ENCODE measurements at places on chromosomes 16 and 17. TPM values are rescaled to one million over a fixed set of nuclear protein-coding genes. Genes with fewer than 3 reads are reported as not detected.

ADAMTS18 gene
- total RNA-seq, result 6.7 TPM

CIBAR2 gene
- total RNA-seq, result not detected

TP53TG3F gene
- not detected for total RNA-seq

AOC3 gene
- total RNA-seq, result 40.6 TPM

CLEC10A gene
- 5.0 TPM for total RNA-seq

DYNLRB2 gene
- 1.9 TPM for total RNA-seq

SLC5A11 gene
- not detected for total RNA-seq

ABI3 gene
- 3.0 TPM for total RNA-seq

PPY gene
- total RNA-seq, result not detected

CHP2 gene
- 3.0 TPM for total RNA-seq

C17orf78 gene
- not detected for total RNA-seq

PLXDC1 gene
- total RNA-seq, result 12.7 TPM

CES3 gene
- total RNA-seq, result not detected

OSGIN1 gene
- total RNA-seq, result 0.21 TPM

SLFN11 gene
- total RNA-seq, result 47.3 TPM

GRIN2A gene
- 0.21 TPM for total RNA-seq

TLCD3B gene
- 0.32 TPM for total RNA-seq

HIC1 gene
- total RNA-seq, result 31.4 TPM

SLC26A11 gene
- total RNA-seq, result 9.2 TPM

SF3B3 gene
- total RNA-seq, result 103 TPM

LLGL2 gene
- total RNA-seq, result 10.6 TPM

FSCN2 gene
- total RNA-seq, result 0.69 TPM

TBC1D16 gene
- total RNA-seq, result 15.8 TPM

TP53TG3C gene
- not detected for total RNA-seq

CDH11 gene
- 428 TPM for total RNA-seq

HS3ST3A1 gene
- 0.53 TPM for total RNA-seq

KRTAP1-3 gene
- not detected for total RNA-seq

HEATR9 gene
- total RNA-seq, result not detected

FBXO31 gene
- 15.0 TPM for total RNA-seq

SEPTIN1 gene
- total RNA-seq, result 0.37 TPM

RFFL gene
- total RNA-seq, result 9.7 TPM

TBC1D28 gene
- not detected for total RNA-seq

HYDIN gene
- 6.8 TPM for total RNA-seq

CLEC18C gene
- not detected for total RNA-seq

DNAH17 gene
- 0.05 TPM for total RNA-seq

NAGS gene
- 0.90 TPM for total RNA-seq

PRRT2 gene
- 7.9 TPM for total RNA-seq

MPDU1 gene
- 40.2 TPM for total RNA-seq

C16orf92 gene
- not detected for total RNA-seq

PPP1R27 gene
- total RNA-seq, result not detected

CLN3 gene
- 10.7 TPM for total RNA-seq

TGFB1I1 gene
- 76.2 TPM for total RNA-seq

Data from urinary bladder (tissue), 4 donors.